Thymus (tissue), 14 donors: ENCODE measurements at places on chromosomes 4 and X. TPM values are rescaled to one million over a fixed set of nuclear protein-coding genes. Genes with fewer than 3 reads are reported as not detected.

GRCh38 chr4:152713951-152714705, 34.3 kb upstream of the TMEM154 start:
- DNase-seq, result no peak

- no peak for DNase-seq
These were observed 55.6 kb downstream of the TXK start for GRCh38 chr4:48078425-48078824.

The COX7B2 gene
- total RNA-seq, result not detected

GRCh38 chr4:152819026-152819645, 39.4 kb downstream of the ARFIP1 start:
- DNase-seq, result no peak

DNA sequence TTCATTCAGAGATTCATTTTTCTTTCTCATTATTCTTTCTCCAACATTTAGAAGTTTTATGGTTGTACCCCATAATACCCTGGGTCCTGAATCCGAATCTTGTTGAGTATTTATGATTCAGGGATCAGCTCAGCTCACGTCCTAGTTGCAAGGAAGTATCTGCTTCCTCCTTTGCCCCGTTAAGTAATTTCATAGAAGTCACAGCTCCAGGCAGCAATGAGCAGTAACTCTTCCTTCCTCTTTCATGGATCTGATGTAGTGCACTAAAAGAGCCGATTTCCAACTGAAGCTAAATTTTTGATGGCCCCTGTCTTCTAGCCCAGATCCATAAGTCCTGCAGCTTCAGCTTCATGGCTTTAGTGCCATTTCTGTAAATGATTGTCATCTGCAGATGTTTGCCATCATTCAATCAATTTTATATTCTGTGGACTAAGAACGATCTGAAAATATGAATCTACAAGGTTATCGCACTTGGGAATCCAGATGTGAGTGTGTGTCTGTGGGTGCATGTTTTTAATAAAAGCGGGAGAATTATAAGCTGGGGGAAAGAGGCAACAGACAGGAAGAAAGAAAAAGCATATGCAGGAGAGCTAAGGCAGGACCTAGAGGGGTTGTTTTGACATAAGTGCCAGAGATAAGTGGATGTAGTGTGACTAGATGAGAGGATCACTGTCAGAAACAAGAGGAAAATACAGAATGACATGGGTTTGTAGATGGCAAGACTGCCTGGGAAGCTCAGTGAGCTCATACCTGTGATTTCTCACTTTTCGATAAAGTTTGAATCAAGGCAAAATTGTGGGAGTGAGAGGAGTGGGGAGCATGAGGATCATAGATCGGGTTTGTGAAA, 17.5 kb downstream of the VEGFD start:
- DNase-seq, result no peak

The NAP1L3 gene
- 3.8 TPM for total RNA-seq

- DNase-seq, result no peak
These were observed 34.8 kb downstream of the OSTC start for GRCh38 chr4:108685036-108685686.

The MAGEC2 gene
- not detected for total RNA-seq

The PF4V1 gene
- 0.14 TPM for total RNA-seq

DNA sequence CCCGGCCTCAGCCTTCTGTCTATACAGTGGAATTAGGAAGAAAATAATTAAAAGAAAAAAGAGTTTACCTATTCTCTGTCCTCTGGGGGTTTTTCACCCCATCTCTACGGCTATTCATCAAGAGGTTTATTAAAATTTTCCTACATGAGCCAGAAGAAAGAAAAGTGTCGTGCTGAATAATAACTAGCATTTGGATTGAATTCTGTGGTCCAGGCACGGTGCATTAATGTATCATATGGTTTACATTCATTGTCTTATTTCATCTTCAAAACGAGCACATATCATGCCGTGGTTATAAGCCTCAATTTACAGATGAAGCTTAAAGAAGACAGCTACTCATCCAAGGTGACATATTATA, 5.4 kb upstream of the NAA15 start:
- no peak for DNase-seq

The SOX3 gene
- total RNA-seq, result 0.05 TPM

DNA sequence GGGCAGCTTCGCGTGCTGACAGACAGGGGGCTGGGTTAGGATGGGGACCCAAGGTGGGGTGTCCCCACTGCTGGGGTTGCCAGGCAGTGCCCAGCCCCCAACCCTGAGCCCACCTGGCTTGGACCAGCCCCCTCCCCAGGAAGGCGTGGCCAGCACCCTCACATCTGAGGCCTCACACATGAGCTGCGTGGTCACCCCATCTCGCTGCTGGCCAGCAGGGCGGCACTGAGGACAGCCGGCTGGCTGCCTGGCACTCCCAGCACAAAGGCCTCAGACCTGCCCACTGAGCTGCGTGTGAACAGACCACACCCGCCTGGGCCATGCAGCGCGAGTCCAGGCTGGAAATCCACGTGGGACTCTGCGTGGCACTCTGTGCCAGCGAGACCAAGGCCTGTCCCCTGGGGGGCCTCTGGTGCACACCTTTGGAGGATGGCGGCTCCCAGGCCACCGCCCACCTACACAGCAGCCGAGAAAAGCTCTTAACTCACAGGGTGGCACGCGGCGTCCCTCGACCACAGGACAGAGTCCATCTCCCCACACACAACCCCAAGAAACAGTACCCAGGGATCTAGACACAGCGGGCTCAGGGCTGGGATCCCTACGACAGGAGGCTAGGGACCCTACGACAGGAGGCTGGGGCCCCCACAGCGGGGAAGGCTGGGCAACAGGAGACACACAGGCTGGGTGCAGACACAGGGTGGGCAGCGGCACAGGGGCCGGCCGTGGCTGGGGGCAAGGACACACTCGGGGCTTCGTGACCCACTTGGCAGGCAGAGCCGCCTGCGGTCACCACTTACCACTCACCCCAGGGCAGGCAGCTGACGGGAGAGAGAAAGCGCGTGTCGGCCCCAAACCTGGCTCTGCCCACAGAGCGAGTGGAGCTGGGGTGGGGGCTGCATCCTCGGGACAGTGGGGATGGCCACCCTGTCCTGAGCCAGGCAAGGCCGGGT, 9.8 kb downstream of the DGKQ start:
- DNase-seq, result no peak

The CXCL10 gene
- 50.4 TPM for total RNA-seq

DNA sequence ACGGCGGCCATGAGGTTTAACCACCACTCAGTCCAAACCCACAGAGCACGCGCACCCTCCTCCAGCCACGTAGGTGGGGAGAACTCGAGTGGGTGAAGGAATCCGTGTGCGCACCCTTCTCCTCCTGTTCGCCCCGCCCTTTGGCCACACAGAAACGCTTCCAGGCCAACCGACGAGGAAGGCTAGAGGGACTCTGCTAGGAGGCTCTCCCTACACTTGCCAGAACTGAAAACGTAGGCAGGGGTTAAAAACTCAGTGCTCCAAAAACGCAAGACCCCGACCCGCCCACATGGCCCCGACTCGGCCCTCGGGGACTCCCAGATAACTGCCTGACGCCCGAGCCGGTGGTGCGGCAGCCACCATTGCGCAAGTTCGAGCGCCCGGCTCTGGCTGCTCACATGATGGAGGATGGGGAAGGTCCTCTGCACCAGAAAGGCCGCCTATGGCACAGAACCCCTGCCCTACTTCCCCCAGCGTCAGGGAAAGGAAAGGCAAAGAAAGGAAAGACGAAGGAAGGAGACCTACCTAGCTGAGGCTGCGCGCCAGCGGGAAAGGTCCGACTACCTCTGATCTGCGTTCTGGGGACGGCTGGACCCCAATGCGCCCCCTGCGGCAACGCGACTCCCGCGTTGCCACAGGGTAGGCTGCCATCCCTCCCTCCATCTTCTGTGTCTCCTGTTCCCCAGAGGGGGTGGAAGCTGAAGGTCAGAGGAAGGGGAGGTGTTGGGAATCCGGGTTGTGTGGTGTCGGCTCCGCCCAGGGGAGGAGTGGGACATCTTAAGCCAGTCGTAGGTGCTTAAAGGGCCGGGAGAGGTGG, 201.9 kb upstream of the AGTR2 start:
- DNase-seq, result peak; percentile 9

DNA sequence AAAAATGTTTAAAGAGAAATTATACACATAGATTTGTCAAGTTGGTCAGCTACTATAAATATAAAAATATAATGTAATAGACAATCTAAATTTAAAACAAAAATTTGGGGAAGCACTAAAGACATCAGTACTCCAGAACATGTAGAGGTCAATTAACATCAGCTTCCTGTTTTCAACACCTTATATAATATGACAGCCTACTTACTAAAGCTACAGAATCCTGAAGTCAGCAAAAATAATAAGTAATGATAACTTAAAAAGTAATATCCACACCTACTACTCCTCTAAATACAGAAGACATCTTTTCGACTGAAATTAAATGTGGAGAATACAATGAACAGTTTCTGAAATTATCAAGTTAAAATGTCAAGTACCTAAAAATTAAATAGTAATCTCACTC, 118.6 kb downstream of the LRBA start:
- DNase-seq, result no peak

GRCh38 chrX:15468036-15468435, 25.1 kb downstream of the PIR start:
- DNase-seq, result no peak

DNA sequence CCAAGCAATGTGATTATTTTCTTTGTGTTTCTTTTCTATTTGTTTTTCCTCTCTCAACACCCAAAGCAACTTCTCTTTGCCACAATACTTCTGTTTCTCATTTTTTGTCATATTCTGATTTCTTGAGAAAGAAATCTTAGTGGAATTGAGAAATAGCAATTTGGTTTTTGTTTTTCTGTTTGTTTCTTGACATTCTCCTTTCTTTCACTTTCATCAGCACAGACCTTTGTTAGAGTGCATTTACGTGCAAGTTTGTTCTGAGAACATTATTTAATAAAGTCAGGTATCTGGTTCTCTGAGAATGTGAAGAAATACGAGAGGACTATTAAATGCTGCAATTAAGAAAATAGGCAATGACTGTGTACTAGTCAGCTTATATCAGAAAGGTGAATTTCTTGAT, 608.1 kb upstream of the AADAT start:
- DNase-seq, result no peak

DNA sequence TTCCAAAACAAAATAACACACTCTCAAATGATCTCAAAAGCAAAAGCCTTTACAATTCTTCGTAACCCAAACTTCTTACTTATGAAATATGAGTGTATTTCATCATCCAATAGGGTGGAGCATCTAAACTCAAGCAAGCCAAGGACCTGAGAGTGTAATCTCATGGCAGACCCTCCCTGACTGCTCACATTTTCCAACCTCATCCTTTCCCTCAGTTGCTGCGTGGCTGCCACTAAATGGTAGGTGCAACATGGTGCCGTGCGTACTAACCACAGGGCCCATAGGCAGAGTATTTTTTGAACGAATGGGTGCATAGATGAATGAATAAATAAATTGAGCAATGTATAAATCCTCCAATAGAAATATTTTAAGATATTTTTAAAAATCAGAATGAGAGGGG, 45.4 kb downstream of the TTC29 start:
- DNase-seq, result no peak

- no peak for DNase-seq
These were observed 51.2 kb downstream of the HMX1 start for GRCh38 chr4:8820178-8821102.

- peak; percentile 34 for DNase-seq
These were observed 68.4 kb downstream of the PDLIM5 start for GRCh38 chr4:94519925-94520789.

GRCh38 chr4:114384629-114385028, 214.0 kb upstream of the UGT8 start:
- DNase-seq, result no peak

The TCEAL3 gene
- total RNA-seq, result 5.5 TPM

DNA sequence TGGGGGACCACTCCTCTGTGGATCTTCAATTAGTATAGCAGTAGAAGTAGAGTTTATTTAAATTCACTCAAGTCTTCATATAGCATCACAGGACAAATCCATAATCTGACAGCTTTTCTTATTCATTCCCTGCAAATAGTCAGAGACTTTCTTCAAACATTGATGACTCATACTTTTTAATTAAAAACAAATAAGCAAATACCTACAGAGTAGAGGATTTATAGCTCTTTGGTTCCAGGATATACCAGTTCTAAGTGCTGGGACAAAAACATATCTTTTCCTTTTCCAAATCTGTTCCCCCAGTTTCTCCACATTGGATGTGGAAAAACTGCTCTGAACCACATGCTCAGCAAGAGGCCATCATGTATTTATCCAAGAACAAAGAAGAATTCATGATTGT, 24.1 kb downstream of the EMCN start:
- DNase-seq, result no peak

GRCh38 chr4:47713129-47713834, 124.6 kb downstream of the CORIN start:
- no peak for DNase-seq

The PRDM8 gene
- total RNA-seq, result 1.3 TPM

DNA sequence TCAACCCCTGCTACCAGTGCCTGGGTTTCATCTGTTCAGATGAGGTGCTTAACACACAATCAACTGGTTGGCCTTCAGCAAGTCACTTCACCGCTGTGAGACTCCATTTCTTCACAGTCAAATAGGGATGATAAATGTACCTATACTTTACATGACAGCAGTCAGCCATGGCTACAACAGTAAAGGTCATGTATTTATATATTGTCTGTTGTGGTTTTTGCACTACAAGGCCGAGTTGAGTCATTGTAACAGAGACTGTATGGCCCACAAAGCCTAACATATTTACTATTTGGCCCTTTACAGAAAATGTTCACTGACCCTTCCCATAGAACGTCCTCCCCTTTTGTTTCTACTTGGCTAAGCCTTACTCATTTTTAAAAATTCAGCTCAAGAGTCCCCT, 404.6 kb upstream of the F9 start:
- DNase-seq, result no peak
